Brain microvascular endothelial cell (primary cell): ENCODE measurements at places on chromosomes 13 and 19.

DNA sequence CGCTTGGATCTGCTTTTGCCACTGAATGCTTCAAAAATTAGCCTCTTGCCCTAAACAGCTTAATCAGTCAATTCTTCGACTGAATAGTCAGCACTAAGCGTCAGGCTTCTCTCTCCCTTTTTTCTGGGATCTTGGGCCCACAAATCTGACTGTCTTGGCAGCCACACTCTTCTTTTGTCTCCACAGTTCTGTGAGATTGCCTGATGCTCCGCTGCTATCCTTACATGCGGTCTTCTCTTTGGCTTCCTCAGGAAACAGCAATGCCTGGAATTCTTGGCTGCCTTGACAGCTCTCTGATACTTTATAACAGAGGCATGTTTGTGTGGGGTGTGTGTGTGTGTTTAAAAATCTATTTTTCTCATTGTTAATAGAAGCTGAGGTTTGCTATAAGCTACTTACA lies 32.6 kb downstream of the ERCC5 start:
- DNase-seq = peak; percentile 29

- no peak for DNase-seq
Measured at GRCh38 chr19:35347930-35348298, 212 bp downstream of the FFAR1 start.

- peak; percentile 89 for DNase-seq
Measured at GRCh38 chr13:109154966-109155761, 525.8 kb downstream of the MYO16 start.

DNA sequence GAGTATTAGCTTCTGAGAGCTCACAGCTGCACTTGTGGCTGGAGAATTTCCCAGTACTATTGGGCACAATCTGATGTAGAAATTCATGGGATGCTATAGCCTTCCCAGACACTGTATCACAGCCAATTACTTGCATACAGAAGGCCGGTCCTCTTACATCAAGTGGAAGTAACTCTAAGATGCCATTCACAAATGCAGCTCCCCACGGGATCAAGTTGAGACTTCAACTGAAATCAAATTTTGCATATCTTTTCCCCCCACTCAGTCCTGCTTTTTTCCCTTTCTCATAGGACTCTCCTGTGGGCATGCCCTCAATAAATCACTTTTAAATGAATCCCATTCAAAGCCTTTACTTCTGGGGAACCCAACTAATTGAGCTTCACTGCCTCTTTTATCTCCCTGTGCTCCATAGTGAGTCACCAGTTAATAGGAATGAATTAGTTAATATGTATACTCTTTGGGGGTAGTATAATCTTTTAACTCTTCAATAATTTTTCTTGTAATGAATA lies 1970.8 kb downstream of the OLFM4 start:
- DNase-seq = no peak

- DNase-seq = peak; percentile 52
Measured at GRCh38 chr13:102729560-102730270, 34.9 kb upstream of the METTL21C start.

GRCh38 chr19:17454576-17455071 lies 6.1 kb downstream of the NXNL1 start:
- no peak for DNase-seq

- DNase-seq = no peak
Measured at GRCh38 chr13:74336546-74336945, 202.3 kb upstream of the KLF12 start.

DNA sequence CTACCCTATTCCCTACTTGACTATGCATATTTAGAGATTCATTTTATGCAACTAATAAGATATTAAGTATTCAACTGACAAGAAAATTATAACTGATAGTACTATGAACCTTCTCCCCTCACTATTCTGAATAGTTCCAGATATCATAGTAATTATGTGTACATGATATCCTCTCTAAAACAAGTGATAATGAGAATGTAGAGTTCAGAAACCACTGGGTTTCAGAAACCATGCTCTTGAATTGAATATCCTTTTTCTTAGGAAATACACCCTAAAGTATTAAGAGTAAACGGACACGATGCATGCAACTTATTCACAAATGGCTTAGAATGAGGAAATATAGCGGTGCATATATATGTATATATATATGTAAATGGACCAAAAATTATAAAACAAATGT lies 160.9 kb downstream of the TBC1D4 start:
- DNase-seq = no peak

DNA sequence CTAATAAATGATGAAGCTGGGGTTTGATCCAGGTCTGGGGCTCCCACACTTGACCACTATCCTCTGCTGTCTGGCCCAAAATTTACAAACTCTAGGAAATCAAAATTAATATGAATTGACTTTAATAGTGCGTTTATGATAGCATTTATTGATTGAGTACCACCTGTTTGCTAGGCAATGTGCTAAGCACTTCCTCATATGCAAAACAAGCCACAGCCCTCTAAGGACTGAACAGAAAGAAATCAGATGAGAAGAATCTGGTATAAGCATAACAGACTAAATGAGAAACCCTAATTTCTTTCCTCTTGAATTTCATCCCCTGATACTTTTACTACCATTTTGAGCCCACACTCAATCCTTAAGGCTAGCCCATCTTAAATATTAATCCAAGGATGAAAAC lies 6.6 kb upstream of the MLNR start:
- no peak for DNase-seq

- no peak for DNase-seq
Measured at GRCh38 chr13:23918208-23918607, 20.9 kb upstream of the C1QTNF9B start.

- no peak for DNase-seq
Measured at GRCh38 chr13:47774671-47774994, 226.4 kb downstream of the SUCLA2 start.

DNA sequence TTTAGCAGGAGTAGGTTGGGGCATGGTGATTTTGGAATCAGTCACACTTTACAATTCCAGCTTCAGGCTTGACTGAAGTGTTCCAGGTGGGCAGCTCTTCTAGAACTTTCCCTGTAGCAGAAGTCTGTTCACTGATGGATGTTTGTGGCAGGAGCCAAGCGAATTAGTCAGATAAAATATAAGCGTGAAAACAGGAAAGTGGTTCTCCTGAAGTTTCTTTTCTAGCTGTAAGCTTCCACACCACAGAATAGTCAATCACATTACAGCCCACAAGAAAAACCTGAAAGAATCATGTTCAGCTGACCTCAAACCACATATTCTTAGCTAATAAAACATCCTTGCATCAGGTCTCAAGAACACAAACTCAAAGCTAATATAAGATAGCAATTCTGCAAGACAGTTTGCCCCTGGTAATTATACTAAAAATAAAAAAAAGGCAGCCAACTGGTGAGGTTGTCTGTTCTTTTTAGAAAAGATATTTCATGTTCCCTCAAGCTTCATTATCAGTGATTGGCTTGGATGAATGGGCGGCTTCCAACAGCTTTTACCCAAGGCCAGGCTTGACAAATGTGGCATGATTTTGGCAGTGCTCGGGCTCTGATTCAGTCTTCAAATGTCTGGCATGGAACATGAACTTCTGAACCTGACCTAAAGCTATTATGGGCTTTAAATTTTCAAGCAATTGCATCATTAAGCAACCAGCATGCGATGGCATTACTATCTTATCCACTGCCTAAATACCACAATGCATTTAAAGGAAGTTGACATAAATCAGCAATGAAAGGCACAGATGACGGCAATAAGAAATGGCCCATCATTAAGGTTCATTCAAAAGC lies 136.8 kb downstream of the DCLK1 start:
- peak; percentile 94 for DNase-seq

GRCh38 chr19:48475369-48476068 lies 6.3 kb downstream of the CYTH2 start:
- no peak for DNase-seq

DNA sequence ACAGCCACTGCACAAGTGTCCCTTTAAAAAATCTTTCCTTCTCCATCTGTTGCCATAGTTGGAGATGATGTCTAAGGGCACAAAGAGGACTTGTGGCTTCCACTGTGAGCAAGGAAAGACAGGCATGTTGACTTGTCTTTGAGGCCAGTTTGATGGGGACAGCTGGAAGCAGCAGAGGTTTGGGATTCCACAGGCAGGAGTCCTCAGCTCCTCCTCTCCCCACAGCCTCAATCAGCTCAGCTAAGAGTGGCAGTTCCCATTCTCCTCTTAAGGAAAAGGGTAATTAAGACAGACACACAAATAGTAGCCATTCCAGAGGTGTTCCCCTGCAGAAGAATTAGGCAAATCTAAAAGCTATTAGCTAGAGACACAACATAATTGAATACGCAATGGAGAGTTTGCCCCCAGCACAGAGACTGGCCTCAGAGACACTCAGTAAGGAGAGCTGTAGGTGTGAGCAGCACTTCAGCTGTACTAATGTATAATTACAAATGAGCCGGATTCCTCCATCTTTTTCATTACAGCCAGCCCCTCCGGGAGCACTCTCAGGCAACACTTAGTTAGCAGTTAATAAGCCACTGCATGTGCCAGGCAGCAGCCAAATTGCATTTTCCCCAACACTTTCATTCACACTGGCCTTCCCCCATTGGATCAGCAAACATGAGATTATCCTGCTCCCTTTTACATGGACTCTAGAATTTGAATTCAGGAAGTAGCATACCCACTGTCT lies 434.0 kb downstream of the FOXO1 start:
- DNase-seq = no peak

DNA sequence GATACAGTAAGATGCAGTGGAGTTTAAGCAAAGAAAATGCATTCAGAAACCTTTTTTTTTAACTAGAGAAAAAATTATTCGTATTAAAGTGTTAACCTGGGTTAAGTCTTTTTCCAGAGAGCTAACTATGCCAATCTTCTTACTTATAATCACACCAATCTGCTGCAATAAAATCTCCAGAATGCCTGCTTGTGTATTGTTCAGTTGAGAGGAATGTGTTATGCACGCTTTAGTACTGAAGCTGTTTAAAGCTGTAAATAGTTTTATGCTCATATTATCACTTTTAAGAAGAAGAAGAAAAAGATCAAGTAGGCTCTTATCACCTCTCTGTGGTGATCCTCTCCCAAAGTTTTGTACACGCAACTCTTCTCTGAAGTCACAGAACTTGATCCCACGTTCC lies 528.7 kb downstream of the RFC3 start:
- DNase-seq = no peak
